HCT116 (cell line): ENCODE measurements at places on chromosomes 7 and 10. TPM values are rescaled to one million over a fixed set of nuclear protein-coding genes. Genes with fewer than 3 reads are reported as not detected.

The SCIN gene
- 0.22 TPM for total RNA-seq

The TMEM270 gene
- total RNA-seq: 1.1 TPM

The NME8 gene
- total RNA-seq: not detected

The LRRN3 gene
- total RNA-seq: 0.07 TPM

DNA sequence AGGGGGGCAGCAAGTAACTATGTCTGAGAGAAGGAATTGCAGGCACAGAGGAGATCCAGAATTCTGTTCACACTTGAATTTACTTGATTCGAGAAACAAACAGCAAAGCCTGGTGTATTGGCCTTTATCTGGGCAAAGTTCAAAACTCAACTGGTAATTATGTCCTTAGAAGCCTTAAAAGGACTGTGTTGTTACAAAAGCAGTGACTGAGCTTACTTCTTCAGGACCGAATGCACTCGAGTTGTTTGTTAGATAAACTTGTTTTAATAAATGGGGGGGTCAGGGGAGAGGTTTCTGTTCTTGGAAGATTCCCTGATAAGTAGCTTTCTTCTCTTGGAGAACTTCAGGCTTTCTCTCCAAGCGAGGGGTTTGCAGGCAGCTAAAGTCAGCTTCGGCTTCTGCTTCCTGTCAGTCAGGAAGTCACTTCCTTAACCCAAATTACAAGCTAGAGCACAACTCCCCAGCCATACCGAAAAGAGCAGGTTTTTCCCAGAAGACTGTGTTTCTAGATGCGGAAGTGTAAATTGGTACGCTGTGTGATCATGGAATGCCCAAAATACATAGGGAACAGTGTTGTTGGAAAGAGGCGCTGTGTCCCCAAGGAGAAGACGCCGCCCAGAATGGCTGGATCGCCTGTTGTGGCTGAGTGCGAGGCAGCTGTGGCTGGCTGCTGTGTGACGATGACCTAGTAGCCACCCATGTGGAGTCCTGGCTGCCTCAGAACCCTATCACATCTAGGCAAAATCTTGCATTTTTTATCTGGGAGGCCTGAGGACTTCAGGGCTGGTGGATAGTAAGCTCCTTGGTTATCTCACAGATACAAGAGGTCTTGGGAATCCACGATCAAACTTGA lies 110.4 kb downstream of the TCF7L2 start:
- H3K27me3 ChIP-seq: no peaks in the 10 kb centered on the region
- H3K27ac ChIP-seq: no peak overlapping the region
- H3K4me3 ChIP-seq: no peak overlapping the region
- no peak for DNase-seq
- H3K4me1 ChIP-seq: peaks cover 82% of the 10 kb centered on the region

- no peaks in the 10 kb centered on the region for H3K4me1 ChIP-seq
- no peaks in the 10 kb centered on the region for H3K27me3 ChIP-seq
- H3K4me3 ChIP-seq: no peak overlapping the region
Observed at GRCh38 chr7:151142686-151143040, 24.8 kb downstream of the GBX1 start.

DNA sequence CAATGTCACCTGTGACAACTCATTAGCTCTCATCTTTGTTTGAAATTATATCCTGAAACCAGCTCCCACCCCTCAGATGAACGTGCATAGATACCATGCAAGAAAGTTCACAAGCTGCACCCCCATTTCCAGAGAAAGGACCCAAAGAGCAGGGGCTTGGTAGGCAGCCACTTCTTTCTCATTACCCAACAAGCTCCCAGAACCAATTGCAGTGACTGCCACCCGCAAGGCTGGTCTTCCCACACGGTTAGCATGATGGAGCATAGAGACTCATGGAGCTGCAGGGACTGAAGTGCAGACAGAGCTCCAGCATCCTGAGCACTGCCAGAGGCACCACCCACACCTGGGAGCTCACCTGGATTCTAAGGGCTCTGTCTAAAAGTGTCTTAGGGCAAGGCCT lies 28.5 kb downstream of the FRMPD2 start:
- no peaks in the 10 kb centered on the region; the same call in 1 of the 2 replicates for H3K4me1 ChIP-seq
- H3K4me3 ChIP-seq: no peak overlapping the region
- H3K27ac ChIP-seq: no peak overlapping the region

DNA sequence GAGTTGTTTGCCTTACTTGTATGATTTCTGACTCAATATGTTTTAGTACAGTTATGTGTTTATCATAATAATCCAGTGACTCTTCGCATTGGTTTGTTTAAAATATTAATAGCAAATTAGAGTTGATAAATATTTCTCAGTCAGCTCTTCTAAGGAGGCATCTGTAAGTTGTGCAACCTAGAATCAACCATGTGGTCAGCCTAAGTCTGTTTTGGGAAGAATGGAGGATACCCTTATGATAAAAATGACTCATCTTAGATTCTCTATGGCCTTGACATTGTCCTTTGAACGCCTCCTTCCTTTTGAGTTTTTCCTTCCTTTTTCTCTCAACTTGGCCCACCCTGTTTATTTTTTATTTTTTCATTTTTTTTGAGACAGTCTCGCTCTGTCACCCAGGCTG lies 18.8 kb downstream of the DNAJC9 start:
- DNase-seq: no peak
- H3K27me3 ChIP-seq: no peaks in the 10 kb centered on the region
- H3K4me1 ChIP-seq: no peaks in the 10 kb centered on the region
- H3K27ac ChIP-seq: no peak overlapping the region
- no peak overlapping the region for H3K4me3 ChIP-seq
- peaks cover 4% of the 10 kb centered on the region; the same call in 1 of the 2 replicates for H3K36me3 ChIP-seq

- peaks cover 46% of the 10 kb centered on the region for H3K36me3 ChIP-seq
- no peaks in the 10 kb centered on the region for H3K27me3 ChIP-seq
- no peak for DNase-seq
- no peak overlapping the region for H3K27ac ChIP-seq
Observed at GRCh38 chr7:74235518-74236268, 18.5 kb downstream of the RFC2 start.

- H3K27me3 ChIP-seq: no peaks in the 10 kb centered on the region
- H3K4me3 ChIP-seq: no peak overlapping the region
- H3K27ac ChIP-seq: no peak overlapping the region
- no peak for DNase-seq
Observed at GRCh38 chr7:46633200-46633599, 712.1 kb upstream of the IGFBP3 start.

DNA sequence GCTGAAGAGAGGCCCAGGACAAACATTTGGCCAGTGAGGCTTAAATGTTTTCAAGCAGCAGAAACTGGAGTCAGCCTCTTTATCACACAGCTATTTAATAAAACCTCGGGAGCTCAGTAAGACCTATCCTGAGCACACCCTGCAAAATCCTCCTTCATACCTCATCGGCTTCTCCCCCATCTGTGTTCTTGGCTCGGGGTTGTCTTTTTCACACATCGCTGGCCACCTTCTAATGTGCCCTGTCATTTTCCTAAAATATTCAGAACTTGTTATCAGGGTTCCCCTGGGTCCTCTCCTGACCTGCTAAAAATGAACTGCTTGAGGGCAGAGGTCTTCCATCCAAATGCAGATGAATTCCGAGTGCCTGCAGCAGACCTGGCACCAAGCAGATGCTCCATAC lies 310.3 kb upstream of the AKR1E2 start:
- no peaks in the 10 kb centered on the region for H3K36me3 ChIP-seq
- no peak overlapping the region for H3K27ac ChIP-seq
- no peak for DNase-seq
- no peaks in the 10 kb centered on the region for H3K4me1 ChIP-seq
- no peaks in the 10 kb centered on the region for H3K27me3 ChIP-seq
- H3K4me3 ChIP-seq: no peak overlapping the region
